Epithelial cell of umbilical artery (primary cell): ENCODE measurements at places on chromosomes 2 and 18. TPM values are rescaled to one million over a fixed set of nuclear protein-coding genes. Genes with fewer than 3 reads are reported as not detected.

KCNG2 gene
- total RNA-seq: not detected in 2 replicates

DCDC2C gene
- total RNA-seq: not detected in 2 replicates

TEX44 gene
- not detected in 2 replicates for total RNA-seq

RAB31 gene
- total RNA-seq: 34.1 and 34.2 TPM in 2 replicates

ELOA2 gene
- total RNA-seq: not detected in 2 replicates

SCN3A gene
- total RNA-seq: under 0.01 TPM in 2 replicates

UGT1A8 gene
- total RNA-seq: not detected in 2 replicates

HRH4 gene
- not detected in 2 replicates for total RNA-seq

MARCO gene
- total RNA-seq: not detected in 2 replicates

TMEM178A gene
- total RNA-seq: 0.32 TPM in 1 of 2 replicates, not detected in the other

LNPK gene
- total RNA-seq: 5.8 and 10.5 TPM in 2 replicates

EHD3 gene
- 7.9 and 9.4 TPM in 2 replicates for total RNA-seq

WDR43 gene
- total RNA-seq: 83.6 and 109 TPM in 2 replicates

PIEZO2 gene
- 0.32 and 2.6 TPM in 2 replicates for total RNA-seq

SLC4A3 gene
- total RNA-seq: under 0.01 TPM in 1 of 2 replicates, not detected in the other

CHRNG gene
- not detected in 2 replicates for total RNA-seq

CFC1 gene
- total RNA-seq: not detected in 2 replicates

IL1F10 gene
- not detected in 2 replicates for total RNA-seq

CDK5R2 gene
- not detected in 2 replicates for total RNA-seq

DCC gene
- under 0.01 TPM in 1 of 2 replicates, not detected in the other for total RNA-seq

STK17B gene
- total RNA-seq: 10.4 and 28.7 TPM in 2 replicates

C1GALT1C1L gene
- total RNA-seq: 0.97 TPM in 1 of 2 replicates, not detected in the other
